Stimulated activated CD4-positive, alpha-beta T cell treated with anti-CD3 and anti-CD28 coated beads, TNF-alpha, amount 100 ng/mL, for 24 hours (primary cell): ENCODE measurements at places on chromosomes 1 and 21.

GRCh38 chr1:171753182-171753581 is 11.3 kb upstream of the VAMP4 start:
- no peak for DNase-seq

- DNase-seq, result no peak
Measured at GRCh38 chr1:192756847-192757246, 52.0 kb upstream of the RGS2 start.

DNA sequence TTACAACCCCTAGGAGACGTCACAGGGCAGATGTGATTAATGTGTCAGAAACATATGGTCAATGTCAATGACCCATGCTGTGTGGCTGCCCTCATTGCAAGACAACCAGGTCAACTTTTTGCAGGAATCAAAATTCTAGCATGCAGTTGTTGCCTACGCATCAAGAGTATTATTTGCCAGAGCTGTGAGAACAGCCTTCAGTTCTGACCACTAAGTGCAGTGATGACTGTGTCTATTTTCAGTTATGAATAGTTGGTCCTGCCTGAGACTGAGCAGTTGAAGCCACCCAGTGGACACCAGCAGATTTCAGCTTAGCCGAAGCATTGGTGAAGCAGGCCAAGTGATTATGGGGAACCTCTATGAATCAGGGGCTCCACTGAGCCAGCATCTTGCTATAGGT is 47.3 kb downstream of the LYPLAL1 start:
- DNase-seq, result no peak

- no peak for DNase-seq
Measured at GRCh38 chr1:66290761-66291530, 243.0 kb upstream of the SGIP1 start.

GRCh38 chr1:206734499-206735142 is 36.0 kb upstream of the IL19 start:
- peak; percentile 76 for DNase-seq

GRCh38 chr1:87644579-87645190 is 316.0 kb downstream of the LMO4 start:
- no peak for DNase-seq

- no peak for DNase-seq
Measured at GRCh38 chr21:16742131-16742641, 770.7 kb upstream of the CXADR start.

GRCh38 chr21:40620386-40621145 is 226.4 kb downstream of the DSCAM start:
- no peak for DNase-seq

DNA sequence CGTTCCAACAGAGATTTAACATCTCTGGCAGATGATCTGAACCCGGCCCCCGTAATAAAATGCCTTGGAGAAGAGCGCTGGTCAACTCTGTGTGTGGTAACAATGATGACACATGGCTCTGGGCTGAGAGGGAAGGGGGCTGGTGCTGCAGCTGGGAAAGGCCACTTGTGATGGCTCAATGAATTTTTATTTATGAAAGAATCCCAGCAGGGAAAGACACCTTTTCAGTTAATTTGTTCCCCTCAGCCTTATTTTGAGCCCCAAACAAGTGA is 59.4 kb downstream of the SYT6 start:
- DNase-seq, result no peak

- no peak for DNase-seq
Measured at GRCh38 chr1:183236158-183236725, 50.2 kb downstream of the LAMC2 start.

DNA sequence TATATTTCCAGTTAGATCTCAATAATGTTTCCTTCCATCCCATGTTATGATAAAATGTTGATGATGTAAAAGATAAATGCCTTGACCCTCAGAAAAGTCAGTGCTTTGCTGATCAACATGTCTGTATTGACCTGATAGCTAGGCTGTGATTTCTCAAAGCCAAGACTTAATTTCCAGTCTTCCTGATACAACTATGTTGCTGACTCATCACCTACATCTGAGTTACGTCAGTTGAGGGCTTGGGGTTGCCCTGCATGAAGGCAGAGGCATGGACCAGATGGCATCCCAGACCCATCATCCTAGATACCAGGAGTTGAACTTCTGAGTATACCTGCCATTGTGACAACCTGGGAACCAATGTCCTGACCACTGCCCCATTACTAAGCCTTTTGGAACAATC is 4.8 kb downstream of the LCE1D start:
- DNase-seq, result no peak

- DNase-seq, result no peak
Measured at GRCh38 chr1:83098131-83098530, 900.8 kb downstream of the TTLL7 start.

- DNase-seq, result no peak
Measured at GRCh38 chr1:200977071-200977754, 46.3 kb downstream of the KIF21B start.

DNA sequence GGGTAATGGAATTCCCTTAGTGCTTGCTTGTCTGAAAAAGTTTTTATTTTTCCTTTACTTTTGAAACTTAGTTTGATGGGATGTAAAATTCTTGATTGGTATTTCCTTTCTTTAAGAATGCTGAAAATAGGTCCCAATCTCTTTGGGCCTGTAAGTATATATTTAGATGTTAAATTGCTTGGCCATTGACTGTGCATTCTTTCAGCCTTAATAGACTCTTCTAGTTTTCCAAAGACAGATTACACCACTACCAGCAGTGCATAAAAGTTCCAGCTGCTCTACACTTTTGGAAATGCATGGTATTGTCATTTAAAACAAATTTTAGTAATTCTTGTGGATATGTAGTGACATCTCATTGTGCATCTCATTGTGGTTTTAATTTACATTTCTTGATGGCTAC is 464.8 kb upstream of the USP24 start:
- no peak for DNase-seq
